Fibroblast of lung (primary cell): ENCODE measurements at places on chromosomes 5 and 9.
A peak's percentile ranks its signal among the peaks of the same experiment; 100 is the strongest.

DNA sequence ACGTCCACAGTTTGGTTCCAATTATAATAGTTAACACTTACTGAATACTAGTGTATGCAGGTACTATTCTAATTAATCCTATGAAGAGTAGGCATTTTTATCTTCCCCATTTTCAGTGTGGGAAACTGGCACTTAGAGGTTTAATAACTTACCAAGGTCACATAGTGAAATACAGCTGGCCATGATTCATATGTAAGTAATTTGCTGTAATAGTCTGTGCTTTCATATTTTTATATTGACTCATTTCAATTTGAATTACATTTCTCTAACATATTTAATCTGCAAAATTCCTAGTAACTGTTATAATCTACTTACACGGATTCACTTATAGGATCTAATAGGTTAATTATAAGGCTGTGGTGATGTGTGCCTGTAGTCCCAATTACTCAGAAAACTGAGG lies 19.4 kb downstream of the CCNH start:
- peak; percentile 92 for DNase-seq
- no peak overlapping the region for H3K4me3 ChIP-seq
- no peaks in the 10 kb centered on the region for H3K27me3 ChIP-seq
- peaks cover 7% of the 10 kb centered on the region for H3K36me3 ChIP-seq

DNA sequence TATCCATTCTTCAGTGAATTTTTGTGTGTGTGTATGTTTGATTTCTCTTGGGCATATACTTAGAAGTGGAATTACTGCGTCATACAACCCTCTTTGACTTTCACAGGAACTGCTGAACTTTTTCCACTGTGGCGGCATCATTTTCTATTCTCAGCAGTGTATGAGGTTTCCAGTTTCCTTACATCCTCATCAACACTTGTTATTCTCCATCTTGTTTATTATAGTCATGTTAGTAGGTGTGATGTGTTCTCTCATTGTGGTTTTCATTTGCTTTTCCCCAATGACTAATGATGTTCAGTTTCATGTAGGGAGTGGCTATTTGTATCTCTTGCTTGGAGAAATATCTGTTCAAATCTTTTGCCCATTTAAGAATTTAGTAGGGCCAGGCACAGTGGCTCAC lies 2.6 kb downstream of the ZNF79 start:
- H3K4me1 ChIP-seq = peaks cover 2% of the 10 kb centered on the region
- peaks cover 3% of the 10 kb centered on the region for H3K36me3 ChIP-seq
- no peak for DNase-seq
- no peaks in the 10 kb centered on the region for H3K27me3 ChIP-seq
- no peak overlapping the region for H3K27ac ChIP-seq

DNA sequence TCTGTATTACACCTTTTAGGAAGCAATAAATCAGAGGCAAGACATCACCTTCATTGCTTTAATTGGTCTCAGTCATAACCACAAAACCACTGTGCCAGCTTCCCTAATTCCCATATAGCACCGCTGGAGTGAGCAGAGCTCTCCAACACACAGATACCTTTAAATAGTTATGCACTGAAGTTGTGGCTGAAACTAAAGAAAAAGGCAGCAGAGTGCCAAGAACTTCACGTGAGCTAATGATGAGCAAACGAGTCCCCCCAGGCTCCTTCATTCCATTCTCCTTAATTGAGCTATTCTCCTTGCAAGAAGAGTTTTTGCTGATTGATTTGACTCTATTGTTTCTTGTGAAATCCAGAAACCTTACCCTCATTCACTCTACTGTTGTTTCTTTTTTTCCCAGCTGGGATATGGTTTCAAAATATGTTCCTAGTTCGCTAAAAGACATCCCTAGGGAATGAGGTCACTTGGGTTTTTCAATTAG lies 501.5 kb downstream of the SPATA31D1 start:
- H3K27me3 ChIP-seq = no peaks in the 10 kb centered on the region
- H3K4me1 ChIP-seq = no peaks in the 10 kb centered on the region
- H3K4me3 ChIP-seq = no peak overlapping the region
- no peaks in the 10 kb centered on the region for H3K36me3 ChIP-seq

DNA sequence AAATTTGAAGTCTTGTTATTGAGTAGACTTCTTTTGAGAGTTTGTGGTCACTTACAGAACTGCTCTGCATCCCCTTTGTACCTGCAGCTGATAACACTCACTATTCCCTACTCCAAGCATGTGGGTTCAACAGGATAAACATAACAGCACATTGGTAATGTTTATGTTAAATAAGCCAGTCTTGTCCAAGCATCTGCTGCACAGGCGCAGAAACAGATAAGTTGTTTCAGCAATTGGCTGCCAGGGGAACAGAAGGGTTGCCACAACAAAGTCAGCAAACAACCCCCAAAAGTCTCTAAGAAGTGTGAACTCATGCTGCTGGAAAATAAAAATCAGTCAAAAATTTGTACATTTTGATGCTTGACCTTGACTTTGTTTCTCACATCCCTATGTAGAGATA lies 174.6 kb downstream of the GDNF start:
- no peaks in the 10 kb centered on the region for H3K36me3 ChIP-seq
- H3K4me3 ChIP-seq = no peak overlapping the region
- H3K27ac ChIP-seq = no peak overlapping the region
- peaks cover 10% of the 10 kb centered on the region for H3K4me1 ChIP-seq
- no peaks in the 10 kb centered on the region for H3K27me3 ChIP-seq

DNA sequence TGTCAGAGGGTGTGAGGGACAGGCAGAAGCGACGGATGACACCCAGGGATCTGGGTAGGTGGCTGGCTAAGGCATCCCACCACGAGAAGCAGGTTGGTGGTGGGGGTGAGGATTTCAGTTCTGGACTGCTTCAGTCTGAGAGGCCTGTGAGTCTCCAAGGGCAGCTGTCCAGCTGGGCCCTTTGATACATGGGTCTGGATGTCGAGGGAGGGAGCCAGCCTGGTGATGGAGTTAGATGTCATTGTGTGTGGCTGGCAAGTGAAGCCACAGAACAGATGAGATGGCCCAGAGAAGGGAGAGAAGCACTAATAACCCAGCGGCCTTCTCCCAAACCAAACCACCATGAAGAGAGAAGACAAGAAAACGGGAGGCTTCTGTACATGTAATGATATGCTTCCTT lies 11.1 kb downstream of the MED27 start:
- peaks cover 5% of the 10 kb centered on the region for H3K36me3 ChIP-seq
- H3K4me1 ChIP-seq = no peaks in the 10 kb centered on the region
- DNase-seq = no peak
- H3K27me3 ChIP-seq = no peaks in the 10 kb centered on the region
- no peak overlapping the region for H3K4me3 ChIP-seq

- DNase-seq = peak; percentile 74
- H3K4me3 ChIP-seq = no peak overlapping the region
- no peaks in the 10 kb centered on the region for H3K36me3 ChIP-seq
- H3K27me3 ChIP-seq = no peaks in the 10 kb centered on the region
- H3K27ac ChIP-seq = no peak overlapping the region
Measured at GRCh38 chr9:72280913-72281500, 84.0 kb downstream of the ZFAND5 start.

GRCh38 chr9:123739387-123739786 lies 190.5 kb downstream of the DENND1A start:
- H3K27ac ChIP-seq = no peak overlapping the region
- H3K4me1 ChIP-seq = no peaks in the 10 kb centered on the region
- no peak overlapping the region for H3K4me3 ChIP-seq
- no peak for DNase-seq
- H3K27me3 ChIP-seq = no peaks in the 10 kb centered on the region

DNA sequence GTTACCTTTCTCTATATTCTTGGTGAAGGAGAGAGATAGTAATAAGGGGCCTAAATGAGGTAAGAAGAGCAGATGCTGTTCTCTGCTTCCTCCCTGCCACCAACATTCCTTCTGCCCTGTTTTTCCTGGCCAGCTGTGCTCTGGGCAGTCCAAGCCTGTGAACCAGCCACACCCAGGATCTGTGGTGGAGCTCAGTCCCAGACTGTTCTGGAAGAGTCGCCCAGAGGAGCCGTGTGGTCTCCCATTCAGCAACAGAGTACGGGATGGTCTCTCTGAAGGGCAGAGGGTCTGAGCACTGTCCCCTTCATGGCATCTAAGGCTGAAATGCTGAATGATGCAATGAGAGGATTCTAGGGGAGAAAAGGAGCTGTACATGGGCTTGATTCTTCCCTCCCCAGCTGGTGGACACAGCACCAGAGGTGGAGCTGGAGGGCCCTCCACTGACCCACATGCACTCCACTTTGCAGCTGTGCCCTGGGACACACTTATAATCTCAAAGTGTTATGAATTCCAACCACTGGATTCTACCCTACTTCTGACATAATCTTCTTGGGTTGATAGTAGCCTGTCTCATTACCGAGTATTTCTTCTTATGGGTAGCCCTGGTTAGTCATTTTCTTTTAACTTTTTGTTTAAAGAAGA lies 70.8 kb upstream of the RPS23 start:
- peak; percentile 66 for DNase-seq
- no peaks in the 10 kb centered on the region for H3K27me3 ChIP-seq
- H3K4me3 ChIP-seq = no peak overlapping the region
- no peak overlapping the region for H3K27ac ChIP-seq

DNA sequence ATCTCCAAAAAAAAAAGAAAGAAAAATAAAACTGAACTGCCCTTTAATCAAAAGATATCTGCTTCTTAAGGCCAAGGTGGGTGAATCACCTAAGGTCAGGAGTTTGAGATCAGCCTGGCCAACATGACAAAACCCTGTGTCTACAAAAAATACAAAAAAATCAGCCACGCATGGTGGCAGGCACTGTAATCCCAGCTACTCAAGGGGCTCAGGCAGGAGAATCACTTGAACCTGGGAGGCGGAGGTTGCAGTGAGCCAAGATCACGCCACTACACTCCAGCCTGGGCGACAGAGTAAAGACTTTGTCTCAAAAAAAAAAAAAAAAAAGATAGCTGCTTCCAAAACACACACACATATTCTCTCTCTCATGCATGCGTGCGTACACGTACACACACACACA lies 17.8 kb downstream of the SCAI start:
- DNase-seq = no peak
- H3K27ac ChIP-seq = peak overlapping the region; percentile 36
- H3K36me3 ChIP-seq = no peaks in the 10 kb centered on the region
- peak overlapping the region; percentile 36 for H3K4me3 ChIP-seq
- no peaks in the 10 kb centered on the region for H3K27me3 ChIP-seq

DNA sequence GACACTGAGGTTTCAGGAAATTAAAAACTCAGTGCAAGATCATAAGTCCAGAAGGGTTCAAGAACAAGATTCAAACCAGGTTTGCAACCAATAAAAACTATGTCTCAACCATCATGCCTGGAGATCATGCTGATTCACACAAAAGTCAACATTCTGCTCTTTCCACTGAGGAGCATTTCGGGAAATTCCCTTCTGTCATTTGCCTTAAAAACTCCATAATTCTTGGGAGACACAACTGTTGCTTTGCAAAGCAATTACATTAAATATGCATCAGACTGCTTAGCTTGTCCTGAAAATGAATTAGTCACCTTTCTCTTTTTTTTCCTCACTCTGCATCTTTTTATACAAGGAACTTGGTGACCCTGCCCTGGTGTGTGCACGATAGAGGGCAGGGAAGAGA lies 275.9 kb upstream of the ZNF462 start:
- no peak overlapping the region for H3K4me3 ChIP-seq
- H3K36me3 ChIP-seq = no peaks in the 10 kb centered on the region
- DNase-seq = no peak

- no peaks in the 10 kb centered on the region for H3K4me1 ChIP-seq
- no peaks in the 10 kb centered on the region for H3K27me3 ChIP-seq
- H3K27ac ChIP-seq = no peak overlapping the region
- H3K4me3 ChIP-seq = no peak overlapping the region
Measured at GRCh38 chr5:127111112-127111511, 37.8 kb upstream of the C5orf63 start.

GRCh38 chr5:61701877-61702602 lies 370.0 kb downstream of the ZSWIM6 start:
- H3K36me3 ChIP-seq = no peaks in the 10 kb centered on the region
- H3K4me1 ChIP-seq = no peaks in the 10 kb centered on the region
- H3K27ac ChIP-seq = no peak overlapping the region
- H3K4me3 ChIP-seq = no peak overlapping the region
- H3K27me3 ChIP-seq = no peaks in the 10 kb centered on the region
- DNase-seq = no peak

DNA sequence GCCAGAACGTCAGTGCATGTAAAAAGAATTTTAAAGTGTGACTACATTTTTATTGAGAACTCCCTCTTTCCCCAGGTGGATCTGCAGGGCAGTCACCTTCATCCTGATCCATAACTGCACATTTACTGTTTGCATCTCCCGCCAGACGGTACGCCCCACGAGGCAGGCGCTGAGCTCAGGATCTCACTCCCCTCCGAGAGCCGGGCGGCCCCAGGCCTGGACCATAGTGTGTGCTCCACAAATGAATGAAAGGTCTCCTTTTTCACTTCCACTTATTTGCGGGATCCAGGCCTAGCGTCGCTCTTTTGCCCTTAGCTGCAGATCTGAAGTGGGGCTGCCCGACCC lies 378 bp downstream of the DROSHA start:
- peak overlapping the region; percentile 84 for H3K4me3 ChIP-seq
- H3K36me3 ChIP-seq = peaks cover 9% of the 10 kb centered on the region
- no peaks in the 10 kb centered on the region for H3K27me3 ChIP-seq
- peak; percentile 19 for DNase-seq
- H3K27ac ChIP-seq = peak overlapping the region; percentile 84
- H3K4me1 ChIP-seq = peaks cover 7% of the 10 kb centered on the region
